ENCODE measurements at places on chromosomes 16 and 17. TPM values are rescaled to one million over a fixed set of nuclear protein-coding genes. Genes with fewer than 3 reads are reported as not detected.

The GAST gene
- total RNA-seq = not detected

The TMEM235 gene
- not detected for total RNA-seq

DNA sequence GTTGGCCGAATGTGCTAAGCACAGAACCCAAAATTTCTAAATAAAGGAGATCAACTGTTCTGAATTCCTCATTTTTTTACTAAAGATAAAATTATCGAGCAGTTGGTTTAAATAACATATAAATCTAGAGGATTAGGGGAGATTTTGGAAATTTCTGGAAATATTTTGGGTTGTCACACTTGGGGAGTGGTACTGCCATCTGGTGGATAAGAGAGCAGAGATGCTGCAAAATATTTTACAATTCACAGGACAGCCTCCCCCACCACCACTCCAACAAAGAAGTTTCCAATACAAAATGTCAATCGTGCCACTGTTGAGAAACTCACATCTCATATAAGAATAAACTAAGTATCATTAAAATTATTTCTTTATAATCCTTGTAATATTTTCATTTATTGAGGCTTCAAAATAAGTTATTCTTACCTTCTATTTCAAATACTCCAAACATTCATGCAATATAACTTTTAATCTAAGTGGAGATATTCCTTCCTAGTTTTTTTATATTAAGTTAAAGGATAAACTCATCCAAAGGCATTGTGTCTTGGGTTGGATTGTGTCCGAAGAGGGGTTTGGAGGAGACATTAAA is 17.0 kb upstream of the ABCA8 start:
- no peak for DNase-seq

The HSD11B2 gene
- 1.6 TPM for total RNA-seq

The BAIAP3 gene
- 0.27 TPM for total RNA-seq

GRCh38 chr16:31487720-31488467 is 5.0 kb downstream of the SLC5A2 start:
- DNase-seq = peak; percentile 74

The C17orf50 gene
- total RNA-seq = not detected
